Stimulated activated memory B cell treated with anti-CD40 and anti-IgM and Interleukin-4, amounts not matched to agents 10 μg/mL and 1 μg/mL and 100 μg/mL, for 72 hours (primary cell): ENCODE measurements at places on chromosomes 16 and 17.

DNA sequence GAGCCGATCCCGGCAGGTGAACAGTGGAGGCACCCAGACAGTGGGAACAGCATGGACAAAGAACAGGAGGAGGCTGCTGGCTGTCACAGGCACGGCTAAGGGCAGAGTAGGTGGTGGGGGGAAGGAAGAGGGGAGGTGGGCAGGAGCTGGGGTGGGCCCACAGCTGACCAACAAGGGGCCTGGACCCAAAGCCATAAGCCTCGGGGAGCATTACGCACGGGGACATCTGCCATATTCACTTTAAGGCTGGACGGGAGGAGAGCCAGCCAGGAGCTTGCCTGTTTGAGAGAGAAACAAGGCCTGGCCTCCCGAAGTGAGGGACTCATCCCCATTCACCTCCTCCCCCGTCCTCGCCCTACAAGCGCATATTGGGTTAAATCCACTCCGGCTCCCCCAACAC, 19.6 kb upstream of the HAP1 start:
- no peak for ATAC-seq

DNA sequence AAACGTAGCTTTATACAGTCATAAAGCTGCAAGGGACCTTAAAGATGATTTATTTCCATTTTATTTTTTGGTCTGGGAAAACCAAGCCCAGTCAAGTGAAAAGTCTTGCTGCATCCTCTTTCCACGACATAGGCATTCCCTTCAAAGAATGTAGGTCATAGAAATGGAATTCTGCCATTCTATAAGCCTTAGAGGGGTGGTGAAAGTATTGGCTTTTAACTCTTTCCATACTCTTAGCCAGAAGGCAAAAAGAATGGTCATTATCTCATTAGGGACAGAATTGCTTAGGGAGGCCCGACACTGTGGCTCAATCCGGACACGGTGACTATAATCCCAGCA, 7.9 kb upstream of the MSL1 start:
- no peak for ATAC-seq

GRCh38 chr16:2035431-2036199, 8.9 kb downstream of the NHERF2 start:
- ATAC-seq = no peak

GRCh38 chr17:48630925-48631692, 5.0 kb upstream of the HOXB9 start:
- ATAC-seq = no peak

- ATAC-seq = no peak
Observed at GRCh38 chr16:10906914-10907756, 30.1 kb downstream of the CIITA start.

- ATAC-seq = no peak
Observed at GRCh38 chr17:29131814-29132682, 48.1 kb downstream of the MYO18A start.

DNA sequence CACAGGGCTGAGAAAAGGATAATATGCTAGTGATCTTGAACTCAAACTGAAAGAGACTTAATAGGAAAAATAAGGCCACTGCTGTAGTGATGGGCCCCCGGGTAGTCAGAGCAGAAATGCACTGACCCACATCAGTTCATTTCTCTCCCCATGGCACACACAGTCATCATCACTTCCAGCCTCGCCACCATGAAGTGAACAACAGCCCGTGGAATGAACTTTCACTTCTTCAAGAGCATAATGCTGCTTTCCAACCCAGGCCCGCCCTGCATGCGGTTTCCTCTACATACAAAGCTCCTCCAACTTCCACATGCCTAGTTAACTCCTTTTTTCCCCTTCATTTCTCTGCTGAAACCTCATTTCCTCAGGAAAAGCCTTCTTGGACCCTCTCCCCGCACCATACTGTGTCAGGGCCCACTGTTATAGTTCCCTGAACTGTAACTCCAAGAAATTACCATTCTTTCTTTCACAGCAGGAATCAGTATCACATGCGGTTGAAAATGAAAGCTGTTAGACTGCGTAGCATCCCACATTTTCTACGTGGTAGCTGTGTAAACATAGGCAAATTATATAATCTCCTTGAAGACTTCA, 65.8 kb upstream of the SMIM36 start:
- peak; percentile 96 for ATAC-seq

DNA sequence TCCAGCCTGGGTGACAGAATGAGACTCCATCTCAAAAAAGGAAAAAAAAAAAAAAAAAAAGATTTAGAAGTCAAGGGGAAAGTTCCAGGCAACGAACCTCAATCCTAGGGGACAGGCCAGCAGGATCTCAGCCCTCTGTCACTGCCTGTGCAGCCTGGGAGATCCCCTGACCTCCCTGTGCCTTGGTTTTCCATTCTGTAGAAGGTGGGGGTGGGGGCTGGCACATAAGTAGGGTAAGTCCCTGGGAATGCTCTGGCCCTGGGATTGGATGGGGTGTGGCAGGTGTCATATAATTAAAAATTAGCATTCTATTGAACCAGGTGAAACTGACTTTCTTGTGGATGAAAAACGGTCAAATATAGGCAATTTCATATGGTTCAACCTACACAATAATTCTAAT, 90.5 kb downstream of the C16orf78 start:
- no peak for ATAC-seq

- ATAC-seq = no peak
Observed at GRCh38 chr17:66564992-66565465, 262.6 kb downstream of the PRKCA start.

DNA sequence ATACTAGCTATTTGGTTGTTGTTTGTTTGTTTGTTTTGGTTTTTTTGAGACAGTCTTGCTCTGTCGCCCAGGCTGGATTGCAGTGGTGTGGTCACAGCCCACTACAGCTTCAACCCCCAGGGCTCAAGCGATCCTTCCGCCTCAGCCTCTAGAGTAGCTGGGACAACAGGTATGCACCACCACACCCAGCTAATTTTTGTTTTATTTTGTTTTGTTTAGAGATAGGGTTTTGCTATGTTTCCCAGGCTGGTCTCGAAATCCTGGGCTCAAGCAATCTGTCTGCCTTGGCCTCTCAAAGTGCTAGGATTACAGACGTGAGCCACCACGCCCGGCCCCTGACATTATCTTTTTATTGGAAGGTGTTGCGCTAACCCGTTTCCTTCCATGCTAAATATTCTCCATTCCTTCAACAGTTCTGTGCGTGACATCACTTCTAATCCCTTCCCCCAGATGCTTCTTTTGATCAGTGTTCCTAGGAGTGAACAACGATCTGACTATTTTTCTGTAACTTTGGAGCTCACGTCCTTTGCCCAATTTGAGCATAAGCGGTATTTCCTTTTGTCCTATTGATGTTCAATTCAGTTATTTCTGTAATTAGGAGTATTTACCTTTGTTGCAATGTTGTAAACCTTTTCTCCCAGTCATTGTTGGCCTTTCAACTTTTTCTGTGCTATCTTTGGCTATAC, 30.2 kb upstream of the EMP2 start:
- ATAC-seq = no peak

DNA sequence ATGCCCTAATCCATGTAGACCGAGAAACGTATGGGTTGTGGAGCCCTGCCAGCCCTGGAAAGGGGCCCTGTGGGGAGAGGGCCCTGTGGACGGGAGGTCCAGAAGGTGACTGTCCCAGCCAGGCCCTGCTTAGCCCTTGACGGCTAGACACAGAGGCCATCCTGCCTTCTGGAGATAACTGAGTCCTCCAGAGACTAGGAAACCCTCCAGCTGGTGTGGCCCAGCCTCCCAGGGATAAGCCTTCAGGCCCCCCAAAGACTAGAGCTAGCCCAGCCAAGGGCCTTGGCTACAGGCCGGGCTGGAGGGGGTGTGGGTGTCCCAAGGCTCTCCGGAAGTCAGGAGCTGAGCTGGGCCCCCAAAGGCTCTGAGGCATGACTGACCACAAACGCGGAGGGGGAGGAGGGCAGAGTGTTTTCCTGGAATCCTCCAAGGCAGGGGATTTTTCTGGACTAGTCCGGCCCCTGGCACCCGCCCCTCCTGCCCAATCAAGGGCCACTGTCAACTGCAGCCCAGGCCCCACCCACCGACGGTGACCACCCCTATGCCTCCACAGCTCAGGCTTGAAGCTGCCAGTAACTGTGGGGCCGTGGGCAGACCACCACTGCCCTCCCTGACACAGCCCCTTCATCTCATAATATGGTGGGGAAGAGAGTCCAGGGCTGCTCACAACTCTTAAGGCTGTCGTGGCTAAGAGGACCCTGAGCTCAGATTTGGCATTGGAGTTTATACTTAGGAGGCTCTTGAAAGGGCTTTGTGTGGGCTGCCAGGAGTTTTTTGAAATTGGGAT, 885 bp upstream of the VASN start:
- ATAC-seq = no peak

DNA sequence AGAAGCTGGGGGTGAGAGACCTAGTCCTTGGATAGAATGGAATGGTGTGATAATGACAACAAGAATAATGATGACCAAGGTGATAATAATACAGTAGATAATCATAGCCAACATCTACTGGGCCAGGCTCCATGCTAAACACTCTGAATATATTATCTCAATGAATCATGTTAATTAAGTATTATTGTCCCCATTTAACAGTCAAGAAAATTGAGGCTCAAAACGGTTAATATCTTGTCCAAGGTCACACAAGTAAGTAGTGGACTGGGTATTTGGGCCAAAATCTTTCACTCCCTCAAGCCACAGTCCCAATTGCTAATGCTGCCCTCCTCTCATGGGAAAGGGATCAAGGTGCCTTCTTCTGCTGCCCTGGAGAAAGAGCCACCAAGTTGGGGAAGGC, 3.9 kb upstream of the KRT19 start:
- ATAC-seq = no peak

- no peak for ATAC-seq
Observed at GRCh38 chr16:67703626-67704025, 15.5 kb downstream of the GFOD2 start.

- ATAC-seq = peak; percentile 82
Observed at GRCh38 chr16:50709061-50709684, 15.8 kb downstream of the NOD2 start.

DNA sequence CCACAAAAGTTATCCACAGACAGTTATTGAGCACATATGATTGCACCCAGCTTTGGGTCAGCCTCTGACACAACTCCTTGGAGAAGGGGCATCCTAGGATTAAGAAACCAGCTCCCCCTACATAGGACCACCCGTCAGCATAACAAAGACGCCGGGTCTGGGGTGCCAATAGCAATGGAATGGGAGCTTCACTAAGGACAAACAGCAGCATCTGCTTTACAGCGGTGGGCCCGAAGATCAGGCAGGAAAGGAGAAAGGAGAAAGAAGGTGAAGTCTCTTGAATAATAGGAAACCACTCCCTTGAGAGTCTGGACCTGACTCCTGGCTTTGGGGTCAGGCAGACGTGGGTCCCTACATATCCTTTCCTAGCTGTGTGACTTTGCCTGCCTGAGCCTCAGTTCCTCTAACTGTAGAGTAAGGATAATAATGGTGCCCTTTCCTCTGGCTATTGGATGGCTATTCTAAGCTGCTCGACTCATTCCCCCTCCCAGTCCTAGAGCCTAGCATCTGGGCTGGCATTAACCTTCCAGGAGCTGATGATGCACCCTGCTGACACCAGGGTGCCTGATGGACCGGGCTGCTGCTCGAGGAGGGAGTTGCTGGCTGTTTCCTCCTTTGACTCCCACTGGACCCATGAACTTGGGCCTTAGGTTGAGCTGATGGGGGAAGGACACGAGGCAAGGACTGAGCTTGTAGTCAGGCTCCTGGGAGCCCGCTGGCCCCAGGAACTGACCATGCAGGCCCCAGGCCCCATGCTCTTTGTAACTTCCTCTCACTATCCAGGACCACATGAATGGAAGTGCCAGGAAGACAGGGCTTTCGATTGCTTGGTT, 94.2 kb downstream of the C16orf78 start:
- ATAC-seq = no peak

DNA sequence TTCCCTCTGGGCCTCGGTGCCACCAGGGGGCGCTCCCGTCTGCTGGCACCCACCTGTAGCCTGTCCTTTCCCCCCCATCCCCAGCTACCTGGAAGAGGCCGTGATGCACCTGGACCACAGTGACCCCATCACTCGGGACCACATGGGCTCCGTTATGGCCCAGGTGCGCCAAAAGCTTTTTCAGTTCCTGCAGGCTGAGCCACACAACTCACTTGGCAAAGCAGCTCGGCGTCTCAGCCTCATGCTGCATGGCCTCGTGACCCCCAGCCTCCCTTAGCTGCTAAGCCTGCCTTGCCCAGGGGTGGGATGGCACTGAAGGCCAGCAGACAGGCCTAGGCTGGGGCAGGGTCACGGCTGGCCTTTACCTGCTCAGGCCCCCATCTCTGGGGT, 818 bp upstream of the NRN1L start:
- peak; percentile 78 for ATAC-seq

- no peak for ATAC-seq
Observed at GRCh38 chr17:39737206-39737759, 455 bp upstream of the GRB7 start.

GRCh38 chr17:45814622-45815606, 29.8 kb upstream of the SPPL2C start:
- ATAC-seq = no peak
